ENCODE measurements at places on chromosomes 16 and 17.
A peak's percentile ranks its signal among the peaks of the same experiment; 100 is the strongest.

DNA sequence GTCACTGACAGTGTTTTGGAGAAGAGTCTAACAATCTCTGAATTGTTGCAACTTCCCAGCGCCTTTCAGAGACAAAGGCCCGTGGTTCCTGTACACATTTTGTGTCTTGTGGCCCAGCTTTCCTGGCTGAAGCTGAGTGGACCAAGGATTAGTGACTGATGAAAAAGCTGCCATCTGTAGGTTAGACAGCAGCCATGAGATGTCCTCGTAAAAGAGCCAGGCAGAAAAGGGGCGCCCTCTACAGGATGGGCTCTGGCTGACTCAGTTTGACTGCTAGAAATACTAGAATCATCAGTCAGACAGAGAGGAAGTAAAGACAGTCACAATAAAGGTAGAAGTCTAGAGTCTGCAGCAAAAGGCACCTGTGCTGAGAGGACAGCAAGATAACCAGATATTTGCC is 26.5 kb upstream of the NF1 start:
- DNase-seq = peak; percentile 43

DNA sequence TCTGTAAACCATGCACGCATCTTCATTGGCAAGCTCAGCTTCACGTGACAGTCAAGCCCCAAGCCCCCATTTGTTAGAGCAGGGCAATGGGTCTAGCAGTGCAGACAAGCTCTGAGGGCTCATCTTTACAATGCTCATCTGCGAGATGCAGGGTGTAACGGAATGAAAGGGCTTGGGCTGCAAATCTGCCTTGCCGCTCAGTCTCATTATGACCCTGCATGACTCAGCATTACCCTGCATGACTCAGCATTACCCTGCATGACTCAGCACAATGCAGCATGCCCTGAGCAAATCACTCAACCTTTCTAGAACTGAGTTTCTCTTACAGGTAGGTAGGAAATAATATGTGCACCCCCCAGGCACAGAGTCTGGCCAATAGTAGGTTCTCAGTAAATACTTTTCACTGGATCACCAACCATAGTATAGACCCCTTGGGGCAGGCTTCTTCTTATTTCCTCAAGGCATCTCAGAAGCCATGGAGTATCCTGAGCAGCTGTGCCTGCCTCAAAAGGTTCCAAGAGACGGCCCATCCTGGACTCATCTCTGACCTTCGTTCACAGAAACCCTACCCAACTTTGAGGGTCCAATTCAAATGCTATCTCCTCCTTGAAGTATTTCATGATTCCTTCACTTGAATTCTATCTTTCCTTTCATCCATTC is 391.3 kb upstream of the CDH5 start:
- DNase-seq = no peak

GRCh38 chr17:11935734-11936406 is 61.4 kb downstream of the ZNF18 start:
- DNase-seq = no peak

DNA sequence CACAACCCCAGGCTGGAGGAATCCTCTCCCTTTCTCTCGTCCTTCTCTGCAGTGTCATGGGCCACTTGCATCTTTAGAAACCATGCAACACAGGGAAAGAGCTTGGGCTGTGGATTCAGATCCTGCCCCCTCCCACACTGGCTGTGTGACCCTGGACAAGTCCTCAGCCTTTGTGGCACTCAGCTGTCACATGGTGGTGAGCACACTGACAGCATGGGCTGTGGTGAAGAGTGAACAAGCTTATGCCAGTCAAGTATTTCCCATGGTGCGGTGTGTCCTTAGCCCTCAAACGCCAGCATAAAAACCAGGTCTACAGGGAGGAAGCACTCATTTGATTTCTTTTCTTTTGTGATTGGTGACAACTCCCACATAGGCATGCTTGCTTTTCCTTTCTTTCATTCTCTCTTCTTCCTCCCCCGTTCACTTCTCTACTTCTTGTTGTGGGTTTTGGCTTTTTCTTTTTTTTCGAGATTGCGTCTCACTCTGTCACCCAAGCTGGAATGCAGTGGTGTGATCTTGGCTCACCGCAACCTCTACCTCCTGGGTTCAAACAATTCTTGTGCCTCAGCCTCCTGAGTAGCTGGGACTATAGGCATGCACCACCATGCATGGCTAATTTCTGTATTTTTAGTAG is 314.2 kb downstream of the CPPED1 start:
- no peak for DNase-seq

GRCh38 chr16:24685539-24686432 is 43.7 kb upstream of the TNRC6A start:
- DNase-seq = no peak

GRCh38 chr16:29644338-29644857 is 18.6 kb upstream of the SPN start:
- no peak for DNase-seq

GRCh38 chr16:29876594-29877249 is 13.7 kb upstream of the CDIPT start:
- peak; percentile 56 for DNase-seq

- no peak for DNase-seq
These were observed 16.6 kb upstream of the MPRIP start for GRCh38 chr17:17025621-17026020.

- DNase-seq = no peak
These were observed at the start of gene FOXL1 for GRCh38 chr16:86578061-86578599. TSS of gene FOXL1 (plus strand) at chr16:86578549. CDS start at chr16:86578724, 175 bp downstream.

- DNase-seq = no peak
These were observed 79.8 kb downstream of the JPH3 start for GRCh38 chr16:87681981-87682570.

GRCh38 chr17:14289162-14289561 is 11.7 kb upstream of the HS3ST3B1 start:
- no peak for DNase-seq

GRCh38 chr17:17106756-17107155 is 64.5 kb downstream of the MPRIP start:
- no peak for DNase-seq

DNA sequence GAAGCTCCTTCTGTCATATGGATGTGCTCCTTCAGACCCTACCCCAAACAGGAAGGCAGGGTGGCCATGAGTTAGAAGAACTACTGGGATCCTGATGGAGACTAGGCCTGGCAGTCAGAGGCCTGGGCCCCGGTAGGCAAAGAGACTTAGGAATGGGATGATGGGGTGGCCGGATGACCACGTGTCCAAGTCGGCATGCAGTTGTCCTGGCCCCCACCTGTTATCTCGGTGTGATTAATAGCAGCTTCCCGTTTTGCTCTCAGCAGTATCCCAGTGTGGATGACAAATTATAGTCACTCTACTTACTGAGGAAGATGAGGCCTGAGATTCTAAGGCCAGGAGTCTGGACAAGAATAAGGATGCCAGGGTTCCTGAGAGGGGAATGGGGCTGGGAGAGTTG is 1.5 kb downstream of the TNFSF12 start:
- DNase-seq = no peak

DNA sequence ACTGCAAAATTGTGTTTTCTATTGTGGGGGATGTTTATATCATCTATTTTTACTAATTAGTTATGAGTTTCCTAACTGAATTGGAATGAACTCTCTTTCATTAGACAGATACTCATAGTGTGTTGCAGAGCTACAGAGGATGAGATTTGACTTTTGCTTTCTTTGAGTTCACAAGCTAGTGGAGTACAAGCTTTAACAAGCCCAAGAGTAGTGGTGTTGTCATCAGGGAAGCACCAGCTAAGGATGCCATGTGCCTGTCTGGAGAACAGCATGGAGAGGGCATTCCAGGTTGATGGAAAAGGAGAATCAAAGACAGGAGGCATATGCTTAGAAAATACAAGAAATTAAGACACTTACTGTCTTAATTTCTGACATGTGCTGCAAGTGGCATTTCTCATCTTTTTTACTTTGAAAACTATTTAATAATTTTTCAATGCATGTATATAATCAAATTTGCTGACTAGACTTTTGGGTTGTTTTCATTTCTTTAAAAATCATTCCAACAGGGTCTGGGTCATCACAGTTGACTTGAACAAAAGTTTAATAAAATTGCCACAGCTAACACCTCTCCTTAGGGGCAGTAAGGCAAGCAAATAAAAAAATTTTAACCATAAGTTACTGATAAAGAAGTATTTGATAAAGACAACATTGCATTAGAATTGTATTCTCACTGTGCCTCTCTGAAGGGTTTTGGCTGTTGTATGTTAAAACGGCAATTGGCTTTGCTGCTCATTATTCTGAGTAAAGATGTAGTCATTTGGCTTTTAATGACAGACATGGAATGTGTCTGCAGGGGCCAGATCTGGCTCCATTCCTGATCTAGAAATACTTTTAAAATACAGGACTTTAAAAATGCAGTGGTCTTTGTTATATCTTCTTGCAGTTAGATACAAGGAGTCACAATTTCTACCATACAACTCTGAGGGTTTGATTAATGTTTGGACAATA is 323.7 kb upstream of the CDH11 start:
- DNase-seq = no peak

DNA sequence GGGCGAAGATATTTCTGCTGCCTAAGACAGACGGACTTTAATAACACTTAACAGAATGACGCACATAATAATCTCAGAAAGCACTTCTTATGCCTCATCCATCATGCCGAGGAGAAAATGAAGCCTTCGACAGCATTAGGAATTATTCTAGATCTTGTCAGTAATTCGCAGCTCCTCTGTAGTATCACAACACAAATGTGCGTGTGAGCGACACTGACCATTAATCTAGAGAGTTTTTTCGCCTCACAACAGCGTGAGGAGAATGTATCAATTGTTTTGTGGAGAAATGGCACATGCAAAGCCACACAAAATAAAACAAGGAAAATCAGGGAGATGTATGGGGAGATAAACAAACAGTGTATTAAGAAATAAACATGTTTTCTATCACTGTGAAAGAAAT is 410.2 kb upstream of the PSMD7 start:
- no peak for DNase-seq

- DNase-seq = peak; percentile 93
These were observed 34.3 kb upstream of the IL21R start for GRCh38 chr16:27367461-27368357.

- DNase-seq = no peak
These were observed 4.5 kb downstream of the TTYH2 start for GRCh38 chr17:74217888-74218287.

GRCh38 chr17:59838052-59838916 is 54.5 kb downstream of the TUBD1 start:
- DNase-seq = peak; percentile 46

GRCh38 chr16:8948831-8949230 is 14.9 kb downstream of the USP7 start:
- no peak for DNase-seq

- DNase-seq = no peak
These were observed 1.1 kb downstream of the NSRP1 start for GRCh38 chr17:30117675-30118081.

- DNase-seq = no peak
These were observed 10.1 kb downstream of the SLC16A5 start for GRCh38 chr17:75097865-75098264.

GRCh38 chr16:69799611-69800031 is 37.5 kb downstream of the WWP2 start:
- DNase-seq = no peak

DNA sequence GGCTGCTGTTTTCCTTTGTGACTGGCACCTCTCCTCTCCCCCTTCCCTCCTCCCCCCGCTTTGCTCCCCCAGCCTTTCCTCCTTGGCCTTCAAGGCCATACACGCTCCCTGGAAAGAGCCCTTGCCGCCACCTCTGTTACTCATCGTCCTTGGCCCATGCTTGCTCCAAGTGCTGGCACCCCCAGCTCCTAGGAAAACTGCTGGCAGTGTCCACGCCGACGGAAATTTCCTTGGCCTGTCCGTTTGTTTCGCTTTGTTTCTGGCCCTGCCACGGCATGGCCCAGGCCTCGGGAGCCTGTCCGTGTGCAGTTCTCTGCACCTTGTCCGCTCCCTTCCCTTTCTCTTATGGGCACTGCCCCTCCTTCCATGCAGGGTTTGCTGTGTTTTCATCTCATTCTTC is 18.0 kb downstream of the CA5A start:
- no peak for DNase-seq

- DNase-seq = no peak
These were observed 283.1 kb upstream of the TNRC6C start for GRCh38 chr17:77675411-77675810.

- DNase-seq = no peak
These were observed 34.0 kb upstream of the PIRT start for GRCh38 chr17:10871914-10872313.

DNA sequence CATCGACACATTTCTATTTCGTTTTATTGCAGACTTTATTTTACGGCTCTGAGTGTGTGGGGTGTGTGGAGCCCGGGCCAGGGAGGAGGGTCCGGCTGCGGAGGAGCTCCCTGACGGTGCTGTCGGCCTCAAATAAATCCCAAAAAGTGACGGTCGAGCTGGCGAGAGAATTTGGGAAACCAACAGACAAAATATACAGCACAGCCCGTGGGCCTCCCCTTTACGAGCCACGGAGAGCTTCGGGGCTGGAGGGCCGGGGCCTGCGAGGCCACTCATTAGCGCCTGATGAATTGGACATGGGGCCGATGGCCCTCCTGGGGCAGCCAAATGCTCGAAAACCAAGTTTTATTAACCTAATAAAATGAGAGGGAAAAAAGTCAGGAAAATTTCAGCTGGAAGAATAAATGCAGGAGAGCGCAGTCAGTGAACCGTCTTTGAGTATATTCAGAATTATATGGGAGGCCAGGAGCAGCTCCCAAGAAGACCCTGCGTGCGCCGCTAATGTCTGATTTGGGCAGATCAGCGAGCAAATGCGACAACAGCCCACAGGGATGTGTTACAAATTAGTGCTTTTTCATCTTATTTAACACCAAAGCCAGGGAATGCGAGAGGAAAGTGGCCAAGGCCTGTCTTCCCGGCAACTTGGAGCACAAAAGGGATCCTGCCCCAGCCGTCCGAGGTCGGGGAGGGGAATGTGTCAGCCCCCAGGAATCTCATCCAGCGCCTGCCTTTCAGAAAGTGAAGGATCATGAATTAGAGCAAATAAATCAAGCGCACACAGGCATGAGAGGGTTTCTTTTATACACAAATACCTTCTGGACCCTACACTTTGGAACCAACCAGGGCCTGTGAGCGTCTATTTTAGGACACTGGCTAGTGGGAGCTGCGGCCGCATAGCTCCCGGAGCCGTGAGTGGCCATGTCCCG is 249.1 kb downstream of the C16orf95 start:
- no peak for DNase-seq

DNA sequence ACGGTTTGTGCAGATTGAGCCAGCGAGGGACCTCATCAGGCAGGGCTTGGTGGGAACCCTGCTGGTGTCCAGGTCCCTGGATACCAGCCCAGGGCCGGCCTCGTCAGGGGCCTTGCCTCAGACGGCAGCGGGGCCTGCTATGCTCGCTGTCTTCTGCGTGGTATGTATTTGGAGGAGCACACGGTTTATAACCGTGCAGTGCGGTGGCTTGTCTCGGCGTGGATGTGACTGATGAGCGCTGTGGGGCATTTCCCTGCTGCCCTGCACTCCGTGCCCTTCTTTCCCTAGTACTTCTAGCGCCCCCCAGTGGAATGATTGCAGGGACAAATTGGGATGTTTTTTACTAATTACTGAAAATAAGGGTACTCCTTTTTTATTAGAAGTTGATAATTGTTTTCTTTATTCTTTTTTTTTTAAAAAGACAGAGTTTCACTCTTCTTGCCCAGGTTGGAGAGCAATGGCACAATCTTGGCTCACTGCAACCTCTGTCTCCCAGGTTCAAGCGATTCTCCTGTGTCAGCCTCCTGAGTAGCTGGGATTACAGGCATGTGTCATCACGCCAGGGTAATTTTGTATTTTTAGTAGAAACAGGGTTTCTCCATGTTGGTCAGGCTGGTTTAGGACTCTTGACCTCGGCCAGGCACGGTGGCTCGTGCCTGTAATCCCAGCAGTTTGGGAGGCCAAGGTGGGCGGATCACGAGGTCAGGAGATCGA is 15.3 kb downstream of the TBCD start:
- DNase-seq = peak; percentile 37

- no peak for DNase-seq
These were observed 341 bp downstream of the PCYT2 start for GRCh38 chr17:81910840-81911276.

GRCh38 chr17:68714676-68715075 is 113.5 kb upstream of the FAM20A start:
- DNase-seq = no peak

Data from activated naive CD4-positive, alpha-beta T cell treated with anti-CD3 and anti-CD28 coated beads, Interleukin-2, amount 50 U/mL, for 16 hours (primary cell).